ENCODE measurements at places on chromosomes 6 and 20.
A peak's percentile ranks its signal among the peaks of the same experiment; 100 is the strongest.

- DNase-seq = no peak
These were observed 43.8 kb upstream of the HIVEP1 start for GRCh38 chr6:11968241-11968806.

DNA sequence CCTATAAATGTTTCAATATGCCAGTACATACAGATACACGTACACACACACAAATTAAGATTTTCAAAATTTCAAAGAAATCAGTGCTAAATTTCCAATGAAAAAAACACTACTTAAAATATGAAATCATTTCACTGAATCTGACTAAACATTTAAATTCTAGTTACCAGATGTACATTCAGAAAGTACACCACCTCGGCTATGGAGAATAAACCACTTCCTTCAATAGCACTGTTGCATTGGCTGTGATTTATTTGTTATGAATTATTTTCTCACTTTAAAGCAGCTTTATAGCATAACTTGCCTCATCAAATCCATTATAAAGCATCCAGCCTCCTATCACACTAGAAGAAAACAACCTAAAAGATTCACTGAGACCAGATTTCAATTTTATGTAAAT, 36.6 kb downstream of the HBS1L start:
- no peak for DNase-seq

- no peak for DNase-seq
These were observed 289.8 kb upstream of the IRAK1BP1 start for GRCh38 chr6:78577585-78577984.

DNA sequence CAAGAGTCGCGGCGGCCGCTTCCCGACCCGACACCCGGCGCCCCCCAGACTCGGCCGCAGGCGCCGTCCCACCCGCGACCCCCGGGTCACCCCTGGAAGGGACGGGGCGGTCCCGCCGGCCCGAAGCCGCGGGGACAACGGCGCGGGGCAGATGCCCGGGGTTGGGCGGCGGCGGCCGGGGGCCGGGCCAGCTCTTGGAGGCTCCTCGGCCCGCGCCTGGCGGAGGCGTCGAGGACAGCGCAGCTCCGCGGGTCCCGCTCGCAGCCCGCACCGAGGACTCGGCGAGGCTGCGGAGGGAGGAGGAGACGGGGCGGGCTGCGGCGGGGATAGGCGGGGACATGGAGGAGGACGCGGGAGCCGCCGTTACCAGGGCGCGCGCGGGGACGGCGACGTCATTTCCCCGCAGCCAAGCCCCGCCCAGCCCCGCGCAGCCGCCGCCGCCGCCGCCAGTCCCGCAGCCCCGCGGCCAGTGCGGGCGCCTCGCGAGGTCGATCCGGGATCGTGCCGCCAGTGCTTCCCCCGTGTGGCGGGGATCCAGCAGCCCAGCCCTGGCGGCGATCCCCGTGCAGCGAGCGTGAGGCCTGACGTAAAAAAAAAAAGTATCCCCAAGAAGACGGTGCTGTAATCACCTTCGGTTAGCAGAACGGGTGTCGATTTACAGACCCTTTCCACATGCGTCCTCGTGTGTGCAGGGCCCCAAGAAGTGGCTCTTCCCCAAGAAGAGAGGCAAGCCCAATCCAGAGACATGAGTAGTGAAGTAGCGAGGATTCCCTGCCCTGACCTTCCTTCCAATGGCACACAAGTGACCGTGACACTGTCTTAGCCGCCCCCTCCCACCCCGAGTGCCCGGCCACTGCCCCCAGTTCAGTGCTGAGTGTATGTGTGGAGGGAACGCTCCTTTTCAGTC, at the start of gene FAM184A:
Gene FAM184A (minus strand): TSS at position 289 of the 907 bp plus-strand sequence. CDS start 365 bp downstream, outside the sequence.
- peak; percentile 32 for DNase-seq

GRCh38 chr6:88167352-88167937, 1.3 kb upstream of the CNR1 start:
- no peak for DNase-seq

DNA sequence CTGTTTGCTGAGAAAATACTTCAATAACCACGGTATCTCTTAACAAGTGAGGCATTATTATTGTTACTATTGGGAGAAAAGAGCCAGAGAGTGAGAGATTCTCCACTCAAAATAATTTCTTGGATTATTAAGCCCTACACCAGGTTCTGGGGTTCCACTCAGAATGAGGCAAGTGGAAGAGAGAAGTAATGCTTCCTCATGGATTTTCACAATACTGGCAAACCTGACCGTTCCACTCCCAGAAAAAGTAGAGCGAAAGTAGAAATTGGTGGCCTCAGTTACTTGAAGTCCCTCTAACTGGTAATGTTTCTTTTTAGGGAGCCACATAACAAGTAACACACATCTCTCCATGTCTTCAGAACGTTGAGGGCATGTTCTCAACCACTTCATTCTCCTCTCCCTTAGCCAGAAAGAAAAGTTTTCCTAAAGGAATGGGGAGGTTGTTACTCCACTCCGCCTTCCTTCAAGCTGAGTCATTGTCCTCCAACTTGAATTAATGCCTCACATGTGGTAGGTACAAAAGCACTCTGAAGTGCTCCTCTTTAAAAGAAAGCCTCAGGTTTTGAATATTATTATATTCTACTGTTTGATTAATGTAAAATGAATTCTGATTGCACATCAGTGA, 1.9 kb downstream of the BAG2 start:
- DNase-seq = no peak

- DNase-seq = no peak
These were observed 446.7 kb downstream of the BCKDHB start for GRCh38 chr6:80553071-80553740.

GRCh38 chr6:22575190-22575589, 5.8 kb downstream of the HDGFL1 start:
- no peak for DNase-seq

DNA sequence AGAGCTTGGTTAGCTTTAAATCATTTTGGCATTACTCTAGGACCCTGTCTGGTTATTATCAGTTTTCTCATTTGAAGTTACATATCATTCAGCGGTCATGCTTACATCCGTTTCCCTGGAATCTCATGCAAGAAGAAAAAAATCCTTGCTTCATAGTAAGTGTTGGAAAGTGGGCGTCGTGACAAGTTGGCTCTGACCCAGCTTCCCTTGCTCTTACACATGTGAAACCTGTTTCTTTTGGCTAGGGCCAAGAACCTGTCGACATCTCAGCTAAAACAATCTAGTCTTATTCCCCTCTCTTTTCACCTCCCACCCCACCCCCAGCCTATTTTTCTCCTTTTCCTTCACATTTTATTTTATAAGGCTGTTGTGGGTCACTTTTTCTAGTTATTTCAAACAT, 45.5 kb downstream of the ANKS1A start:
- no peak for DNase-seq

DNA sequence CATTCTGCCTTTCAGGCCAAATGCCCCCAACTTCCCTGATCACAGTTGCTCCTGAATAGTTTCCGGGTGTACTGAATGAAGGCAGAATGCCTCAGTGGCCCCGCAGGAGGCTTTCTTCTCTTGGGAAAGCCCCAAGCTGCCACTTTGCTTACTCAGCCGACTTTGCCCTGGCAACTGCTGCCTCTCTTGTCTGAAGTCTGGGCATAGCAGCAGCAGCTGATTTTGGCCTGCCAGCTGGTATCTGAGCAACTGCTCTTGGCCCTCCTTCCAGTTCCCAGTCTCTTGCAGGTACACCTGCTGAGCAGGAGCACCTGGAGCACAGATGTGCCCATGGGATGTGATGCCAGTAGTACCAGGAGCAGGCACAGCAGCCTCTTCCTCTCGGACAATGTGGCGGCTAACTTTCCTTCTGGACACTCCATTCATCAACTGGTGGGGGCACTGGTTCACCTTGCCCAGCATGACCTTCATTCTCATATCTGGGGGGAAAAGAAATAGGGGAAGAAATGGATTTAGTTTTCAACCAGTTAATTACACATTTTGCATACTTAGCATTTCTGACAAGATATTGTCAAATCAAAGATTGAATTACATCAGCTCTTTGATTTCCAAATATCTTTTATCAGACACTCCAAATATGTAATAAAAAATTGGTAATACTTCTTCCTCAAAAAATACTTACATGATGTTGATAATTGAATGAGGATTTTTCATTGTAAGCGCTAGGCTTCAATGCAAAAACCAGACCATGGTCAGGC, 468.2 kb downstream of the PKHD1 start:
- DNase-seq = no peak

- no peak for DNase-seq
These were observed 1226.1 kb downstream of the GRIK2 start for GRCh38 chr6:102619585-102619984.

GRCh38 chr6:37485291-37485702, 14.4 kb downstream of the CCDC167 start:
- no peak for DNase-seq

DNA sequence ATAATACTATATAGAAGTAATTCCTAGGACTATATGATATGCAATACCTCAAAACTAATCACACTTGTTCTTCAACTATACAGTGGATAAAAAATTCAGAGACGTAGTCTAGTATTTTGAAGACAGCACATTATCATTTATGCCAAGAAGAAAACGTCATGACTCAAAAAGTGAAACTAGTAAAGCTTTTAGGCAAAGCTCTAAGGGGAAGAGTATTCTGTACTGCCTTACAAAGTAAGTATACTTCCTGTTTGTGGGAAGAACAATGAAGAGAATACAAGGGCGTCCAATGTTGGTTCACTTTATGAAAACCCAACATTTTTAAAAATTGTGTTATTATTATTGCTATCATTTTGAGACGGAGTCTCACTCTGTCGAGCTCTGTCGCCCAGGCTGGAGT, 27.9 kb downstream of the LOC128125822 start:
- no peak for DNase-seq

DNA sequence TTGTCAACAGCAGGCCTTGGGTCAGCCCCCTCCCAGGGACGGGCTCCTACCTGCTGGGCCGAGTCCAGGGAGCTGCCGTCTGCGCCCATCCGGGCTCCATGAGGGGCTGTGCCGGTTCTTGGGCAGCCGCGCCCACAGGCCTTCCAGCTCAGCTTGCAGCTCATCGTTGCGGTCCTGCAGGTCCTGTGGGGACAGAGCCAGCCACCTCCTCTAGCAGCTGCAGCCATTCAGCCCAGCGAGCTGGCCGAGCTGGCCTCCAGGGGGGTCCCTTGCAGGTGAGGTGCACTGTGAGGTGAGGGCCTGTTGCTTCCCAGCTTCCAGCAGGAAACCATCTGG, 74.4 kb downstream of the GINS1 start:
- no peak for DNase-seq

Data from activated CD8-positive, alpha-beta memory T cell treated with anti-CD3 and anti-CD28 coated beads for 48 hours (primary cell).